ENCODE measurements at places on chromosomes 12 and 14. TPM values are rescaled to one million over a fixed set of nuclear protein-coding genes. Genes with fewer than 3 reads are reported as not detected.

- DNase-seq: no peak
Measured at GRCh38 chr12:5881666-5882065, 63.4 kb downstream of the ANO2 start.

GRCh38 chr12:113142886-113143332 lies 6.6 kb upstream of the CFAP73 start:
- no peak for DNase-seq

DNA sequence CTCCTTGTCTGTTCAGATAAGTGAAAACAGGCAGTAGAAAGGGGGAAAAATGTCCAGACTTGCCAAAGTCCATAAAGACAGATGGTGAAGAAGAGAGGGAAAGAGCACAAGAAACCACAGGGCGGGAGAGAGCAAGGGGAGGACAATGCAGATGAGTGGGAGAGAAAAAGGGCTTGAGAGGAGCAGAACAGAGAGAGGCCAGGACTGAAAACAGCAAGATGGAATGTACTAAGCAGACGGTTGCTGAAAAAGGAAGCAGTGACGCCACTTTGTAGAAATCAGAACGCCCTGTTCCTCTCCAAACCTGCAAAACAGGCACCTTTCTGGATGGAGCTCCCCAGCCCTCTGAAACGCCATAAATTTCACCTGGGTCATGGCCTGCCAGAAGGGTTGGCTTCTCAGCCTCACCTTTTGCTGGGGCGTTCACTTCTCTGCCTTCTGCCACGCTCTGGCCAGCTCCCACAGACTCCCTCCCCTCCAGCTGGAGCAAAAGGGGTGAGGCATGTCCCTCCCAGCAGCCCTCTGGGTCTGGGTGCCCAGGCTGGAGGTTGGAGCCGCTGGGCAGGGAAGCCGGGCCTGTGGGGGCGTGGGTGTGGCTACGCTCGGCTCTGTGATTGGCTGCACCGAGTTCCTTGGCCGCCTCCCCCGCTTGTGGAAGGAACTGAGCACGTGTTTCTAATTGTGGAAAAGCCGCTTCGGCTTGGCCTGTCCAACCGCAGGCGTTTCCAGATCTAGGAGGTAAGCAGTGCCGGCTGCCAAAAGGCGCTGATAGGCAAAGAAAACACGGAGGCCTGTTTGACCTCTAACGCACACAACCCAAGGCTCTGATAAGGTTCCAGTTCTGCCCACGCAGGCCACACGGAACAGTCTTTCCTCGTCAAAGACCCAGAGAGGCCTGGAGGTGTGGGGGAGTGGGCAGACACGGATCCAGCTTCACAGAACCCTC lies 29.3 kb downstream of the SLC7A8 start:
- DNase-seq: peak; percentile 92

- DNase-seq: no peak
Measured at GRCh38 chr12:53340398-53340797, 4.2 kb upstream of the SP7 start.

DNA sequence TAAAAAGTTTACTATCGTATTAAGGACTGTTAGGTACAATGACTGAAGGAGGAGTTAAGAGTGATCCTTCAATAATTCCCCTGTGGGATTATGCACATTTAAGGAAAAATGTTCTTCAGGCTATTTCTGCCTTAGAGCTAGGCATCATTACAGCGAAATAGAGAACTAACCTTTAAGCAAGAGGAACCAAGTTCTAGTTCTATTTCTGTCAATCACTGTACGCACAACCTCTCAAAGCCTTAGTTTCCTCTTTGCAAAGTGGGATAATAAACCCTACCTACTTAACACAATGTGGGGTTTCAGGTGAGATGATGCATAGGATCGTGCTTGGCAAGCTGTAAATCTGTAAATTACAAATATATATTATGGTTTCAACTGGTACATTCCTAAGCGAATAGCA lies 15.4 kb downstream of the NTF3 start:
- no peak for DNase-seq

- DNase-seq: no peak
Measured at GRCh38 chr14:65853407-65853955, 441.0 kb downstream of the FUT8 start.

DNA sequence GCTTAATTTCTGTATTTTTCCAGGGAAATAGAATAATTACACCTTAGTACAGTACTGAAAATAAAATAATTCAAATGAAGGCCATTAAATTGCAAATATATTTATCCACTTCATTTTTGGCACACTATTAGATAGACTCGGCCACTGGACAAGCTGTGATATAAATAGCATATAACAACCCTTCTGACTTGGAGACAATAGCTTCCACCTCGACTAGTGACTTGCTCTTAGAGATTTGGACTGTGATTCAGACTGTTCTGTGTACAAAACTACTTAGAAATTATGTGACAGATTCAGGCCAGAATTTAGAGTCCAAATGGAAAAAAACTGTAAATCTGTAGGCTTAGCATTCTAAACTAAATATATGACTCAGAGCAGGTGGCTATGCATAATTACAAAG lies 949.9 kb downstream of the LRFN5 start:
- DNase-seq: no peak

DNA sequence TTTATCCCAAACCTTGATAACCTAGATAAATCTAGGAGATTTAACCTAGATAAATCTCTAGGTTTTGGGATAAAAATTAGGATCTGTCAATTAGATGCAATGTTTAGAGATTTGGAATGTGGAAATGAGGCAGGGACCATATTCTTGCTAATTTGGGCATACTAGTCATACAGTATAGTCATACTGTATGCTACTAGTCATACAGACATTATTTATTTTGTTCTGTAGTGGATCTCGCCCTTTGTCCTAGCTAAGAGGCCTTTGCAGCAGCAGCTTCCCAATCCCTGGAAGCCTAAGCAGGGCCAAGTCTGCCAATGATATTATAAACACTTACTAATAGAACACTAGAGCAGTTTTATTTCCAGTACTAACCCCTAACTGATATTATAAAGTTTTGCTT lies 136.4 kb downstream of the CEP128 start:
- DNase-seq: no peak

GRCh38 chr12:119255314-119255713 lies 76.6 kb downstream of the HSPB8 start:
- DNase-seq: no peak

DNA sequence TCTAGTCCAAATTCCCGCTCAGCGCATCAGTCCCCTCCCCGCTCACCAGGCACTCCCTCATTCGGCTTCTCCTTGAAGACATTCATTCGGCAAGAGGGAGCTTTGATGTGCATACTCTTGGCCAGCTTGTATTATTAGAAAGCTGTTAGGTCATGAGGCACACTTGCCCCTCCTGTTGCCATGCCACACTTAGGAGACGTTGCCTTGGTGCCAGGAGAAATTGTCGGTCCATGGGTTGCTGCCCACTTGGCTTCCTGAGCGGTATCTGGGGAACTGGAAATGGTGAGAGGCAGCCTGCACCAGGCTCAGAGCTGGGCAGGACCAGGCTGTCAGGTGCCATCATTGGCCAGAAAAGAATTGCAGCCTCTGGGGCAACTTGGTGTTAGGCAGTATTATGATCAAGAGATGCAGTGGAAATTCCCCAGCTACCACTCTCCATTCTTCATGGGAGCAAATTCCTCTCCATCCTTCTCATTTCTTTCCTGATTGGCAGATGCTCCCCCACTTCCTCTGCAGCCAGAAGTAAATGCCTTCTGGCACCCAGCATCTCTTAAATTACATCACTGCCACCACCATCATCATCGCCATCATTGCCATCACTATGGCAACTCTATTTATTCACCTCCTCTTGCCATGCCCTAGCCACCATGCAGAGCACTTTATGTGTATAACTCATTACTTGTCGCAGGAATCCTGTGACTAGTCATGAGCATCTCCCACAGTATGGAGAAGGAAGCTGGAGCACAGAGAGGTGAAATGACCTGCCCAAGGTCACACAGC lies 12.4 kb downstream of the CABP1 start:
- DNase-seq: no peak

DNA sequence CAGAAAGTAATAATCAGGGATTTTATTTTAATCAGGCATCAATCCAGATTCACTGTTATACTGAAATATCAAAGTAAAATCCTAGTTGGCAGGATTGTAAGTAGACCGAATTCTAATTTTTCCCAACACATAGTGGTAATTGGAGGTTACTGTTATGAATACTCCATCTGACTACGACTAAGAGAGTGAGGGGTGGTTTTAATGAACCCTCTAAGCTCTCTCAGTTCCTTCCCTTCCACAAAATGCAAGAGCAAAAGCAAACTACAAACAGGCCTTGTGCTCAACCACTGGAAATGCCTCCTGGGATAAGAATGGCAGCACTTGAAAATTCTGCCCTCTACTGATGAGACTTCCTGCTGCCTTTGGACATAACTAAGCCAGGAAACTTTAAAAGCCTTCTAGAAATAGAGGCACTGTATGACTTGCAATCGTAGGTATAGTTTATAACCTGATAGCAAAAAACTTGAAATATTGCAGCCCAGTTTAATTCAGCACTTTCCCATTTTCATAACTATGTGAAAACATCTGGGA lies 184.8 kb downstream of the SLC16A7 start:
- no peak for DNase-seq

GRCh38 chr12:91052026-91052425 lies 5.8 kb downstream of the KERA start:
- no peak for DNase-seq

DNA sequence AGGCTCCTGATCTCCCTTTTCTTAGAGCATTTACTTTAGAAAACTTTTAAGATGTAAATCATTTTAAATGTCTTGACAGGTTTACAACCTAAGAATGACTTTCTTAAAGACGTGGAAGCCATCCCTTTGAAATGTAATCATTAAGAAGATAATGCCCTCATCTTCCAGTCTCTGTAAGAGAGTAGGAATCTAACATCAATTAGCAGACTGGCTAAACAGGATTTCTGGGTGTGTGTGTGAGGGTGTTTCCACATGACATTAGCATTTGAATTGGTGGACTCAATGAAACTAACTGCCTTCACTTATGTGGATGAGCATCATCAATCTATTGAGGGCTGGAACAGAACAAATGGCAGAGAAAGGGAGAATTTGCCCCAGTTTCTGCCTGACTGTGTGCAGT lies 329.5 kb downstream of the RPL10L start:
- no peak for DNase-seq

DNA sequence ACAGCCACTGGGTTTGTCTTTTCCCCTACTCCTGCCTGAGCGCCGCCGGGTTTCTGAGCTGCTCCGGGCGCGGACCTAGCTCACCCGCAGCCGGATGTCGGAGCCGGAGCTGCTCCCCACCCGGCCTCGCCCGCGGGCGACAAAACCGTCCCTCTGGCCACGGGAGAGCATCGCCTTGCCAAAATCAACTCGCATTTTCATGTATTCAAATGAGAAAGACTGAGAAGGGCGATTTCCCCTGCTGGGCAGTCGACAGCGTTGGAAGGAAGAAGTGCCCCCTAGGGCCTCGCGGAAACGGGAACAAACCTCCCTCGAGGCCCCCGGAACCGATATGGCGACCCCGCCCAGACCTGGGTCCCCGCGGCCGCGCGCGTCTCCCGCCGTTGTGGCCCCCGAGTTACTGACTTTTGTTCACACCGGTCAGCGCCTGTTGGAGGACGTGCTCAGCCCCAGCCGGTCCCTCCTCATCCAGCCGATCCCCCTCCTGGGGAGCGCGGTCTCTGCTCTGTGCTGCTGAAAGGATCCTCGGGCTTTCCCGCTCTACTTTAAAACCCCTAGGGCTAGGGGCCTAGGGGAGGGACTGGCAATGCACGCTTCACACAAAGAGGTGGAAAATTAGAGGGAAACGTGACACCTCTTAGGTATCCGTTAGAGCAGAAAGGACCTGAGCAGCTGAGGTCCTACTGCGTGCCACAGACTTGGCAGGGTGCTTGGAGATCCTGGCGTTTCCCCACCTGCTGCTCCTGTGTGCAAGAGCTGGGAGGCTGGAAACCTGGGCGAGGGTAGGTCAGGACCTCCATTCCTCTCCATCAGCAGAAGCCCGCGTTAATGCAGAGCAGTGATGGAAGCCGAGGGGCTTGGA lies 4.3 kb downstream of the TTC6 start:
- DNase-seq: no peak

GRCh38 chr14:60151715-60152114 lies 13.5 kb downstream of the DHRS7 start:
- DNase-seq: peak; percentile 62

- DNase-seq: no peak
Measured at GRCh38 chr14:68563251-68564131, 229.4 kb downstream of the ZFP36L1 start.

DNA sequence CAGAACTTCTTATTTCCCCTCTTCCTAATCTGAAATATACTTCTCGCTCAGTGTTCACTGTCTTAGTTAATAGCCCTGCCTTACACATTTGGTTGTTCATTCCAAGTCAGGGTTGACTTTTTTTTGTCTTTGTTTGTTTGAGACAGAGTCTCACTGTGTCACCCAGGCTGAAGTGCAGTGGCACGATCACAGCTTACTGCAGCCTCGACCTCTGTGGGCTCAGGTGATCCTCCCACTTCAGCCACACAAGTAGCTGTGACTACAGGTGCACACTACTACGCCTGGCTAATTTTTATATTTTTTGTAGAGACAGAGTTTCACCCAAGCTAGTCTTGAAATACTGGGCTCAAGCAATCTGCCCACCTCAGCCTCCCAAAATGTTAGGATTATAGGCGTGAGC lies 42.3 kb upstream of the PRPF39 start:
- DNase-seq: no peak

DNA sequence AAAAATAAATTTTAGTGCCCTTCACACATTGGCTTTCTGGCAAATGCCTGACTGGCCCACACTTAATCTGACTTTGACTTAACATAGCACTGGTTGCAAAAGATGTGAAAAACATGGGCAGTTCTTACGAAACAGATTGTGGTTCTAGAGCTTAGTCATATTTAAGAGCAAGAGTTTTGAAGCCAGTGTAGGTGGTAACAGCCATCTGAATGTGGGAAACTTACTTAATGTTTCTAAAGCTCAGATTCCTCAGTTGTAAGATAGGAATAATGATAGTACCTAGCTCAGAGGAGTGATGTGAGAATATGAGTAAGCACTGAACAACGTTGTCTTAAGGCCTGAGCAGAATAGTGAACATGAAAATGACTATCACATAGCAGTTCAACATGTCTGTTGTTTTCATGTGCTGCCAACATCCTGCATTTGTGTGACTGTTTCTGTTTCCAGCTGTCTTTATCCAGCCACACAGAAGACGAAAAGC lies 262.7 kb downstream of the SYT1 start:
- no peak for DNase-seq

GRCh38 chr14:33675415-33676130 lies 275.3 kb downstream of the EGLN3 start:
- no peak for DNase-seq

NTS gene
- not detected for total RNA-seq

OLR1 gene
- 0.55 TPM for total RNA-seq

KRT72 gene
- total RNA-seq: not detected

TRIM9 gene
- total RNA-seq: 0.27 TPM

TAS2R9 gene
- total RNA-seq: not detected

INSM2 gene
- not detected for total RNA-seq

SLC25A47 gene
- total RNA-seq: not detected

RITA1 gene
- total RNA-seq: 17.9 TPM

SERPINA12 gene
- total RNA-seq: not detected

GPHN gene
- total RNA-seq: 33.4 TPM

NYNRIN gene
- 8.0 TPM for total RNA-seq

RAD51AP1 gene
- 1.2 TPM for total RNA-seq

KLRC4 gene
- total RNA-seq: not detected

TC2N gene
- 4.1 TPM for total RNA-seq

LRRC43 gene
- 0.74 TPM for total RNA-seq

All from left ventricle myocardium inferior (tissue), 1 donor.